ENCODE measurements at places on chromosomes 1 and 21.

DNA sequence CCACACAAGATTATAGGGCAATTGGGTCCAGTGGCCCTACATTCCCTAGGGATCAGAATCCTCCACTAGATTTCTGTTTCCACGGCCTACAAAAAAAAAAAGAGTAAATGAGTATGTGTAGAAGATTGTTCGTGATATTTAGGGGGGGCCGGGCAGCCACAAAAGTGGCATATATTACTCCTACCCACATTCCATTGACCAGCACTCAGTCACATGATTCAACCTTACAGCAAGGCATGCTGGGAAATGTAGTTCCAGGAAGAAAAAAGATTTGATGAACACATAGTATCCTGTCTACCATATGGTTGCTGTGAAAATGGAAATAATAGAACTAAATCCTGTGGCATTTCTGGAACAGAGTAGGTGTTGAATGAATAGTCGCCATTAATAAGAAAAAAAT lies 43.4 kb upstream of the GJB5 start:
- no peak for DNase-seq

DNA sequence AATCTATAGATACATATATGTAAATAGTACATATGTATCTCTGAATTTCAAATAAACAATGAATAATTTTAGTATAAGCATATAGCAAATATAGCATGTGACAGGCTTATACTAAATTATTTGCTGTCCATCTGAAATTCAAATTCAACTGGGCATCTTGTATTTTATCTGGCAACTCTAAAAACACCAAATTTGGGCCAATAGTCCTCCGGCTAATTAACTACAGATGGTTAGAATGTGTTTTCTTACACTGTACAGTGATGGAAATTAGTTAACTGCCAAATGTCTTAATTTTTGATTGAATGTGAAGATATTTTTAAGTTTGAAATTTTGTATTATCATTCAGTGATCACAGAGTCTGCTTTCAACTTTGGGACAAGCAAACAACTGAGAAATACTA lies 30.7 kb downstream of the KCNJ15 start:
- no peak for DNase-seq

GRCh38 chr1:95437781-95438180 lies 203.8 kb downstream of the RWDD3 start:
- DNase-seq: no peak

- no peak for DNase-seq
Observed at GRCh38 chr1:240935920-240936319, 324.0 kb upstream of the GREM2 start.

DNA sequence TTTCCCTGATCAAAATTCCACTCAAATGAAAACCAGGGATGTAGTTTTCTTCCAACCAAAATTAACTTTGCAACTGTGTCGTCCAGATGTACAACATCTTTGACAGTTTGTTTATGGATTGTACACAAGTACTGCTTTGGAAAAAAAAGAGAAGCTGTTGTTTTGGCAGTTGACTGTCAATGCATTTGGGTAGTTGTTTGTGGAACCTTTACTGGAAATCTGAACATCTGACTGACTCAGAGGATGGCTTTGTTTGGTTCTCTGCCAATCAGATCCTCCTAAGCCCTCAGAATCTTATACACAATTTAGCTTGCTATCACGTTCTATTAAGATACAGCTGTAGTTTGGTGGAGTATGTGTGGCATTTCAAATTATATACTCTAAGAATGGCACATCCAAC lies 195.0 kb downstream of the KCNK2 start:
- DNase-seq: no peak

- DNase-seq: no peak
Observed at GRCh38 chr21:35770101-35770945, 290.0 kb downstream of the SETD4 start.

DNA sequence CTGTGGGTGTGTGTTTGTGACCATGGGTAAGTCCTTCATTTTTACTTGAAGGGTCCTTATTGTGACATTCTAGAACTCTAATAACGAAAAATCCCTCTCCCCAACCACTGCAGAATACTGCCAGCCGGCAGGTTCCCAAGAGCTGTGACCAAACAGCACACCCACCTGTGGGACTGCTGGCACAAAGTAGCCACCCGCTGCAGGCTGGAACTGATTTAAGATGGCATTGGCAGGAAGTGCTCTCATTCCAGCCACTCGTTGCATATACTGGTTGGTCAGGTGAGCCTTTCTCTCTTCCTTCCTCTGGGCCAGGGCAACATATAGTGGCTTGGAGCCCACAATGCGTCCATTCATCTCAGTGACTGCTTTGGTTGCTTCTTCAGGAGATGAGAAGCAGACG lies 11.6 kb downstream of the PABPC4 start:
- DNase-seq: no peak

DNA sequence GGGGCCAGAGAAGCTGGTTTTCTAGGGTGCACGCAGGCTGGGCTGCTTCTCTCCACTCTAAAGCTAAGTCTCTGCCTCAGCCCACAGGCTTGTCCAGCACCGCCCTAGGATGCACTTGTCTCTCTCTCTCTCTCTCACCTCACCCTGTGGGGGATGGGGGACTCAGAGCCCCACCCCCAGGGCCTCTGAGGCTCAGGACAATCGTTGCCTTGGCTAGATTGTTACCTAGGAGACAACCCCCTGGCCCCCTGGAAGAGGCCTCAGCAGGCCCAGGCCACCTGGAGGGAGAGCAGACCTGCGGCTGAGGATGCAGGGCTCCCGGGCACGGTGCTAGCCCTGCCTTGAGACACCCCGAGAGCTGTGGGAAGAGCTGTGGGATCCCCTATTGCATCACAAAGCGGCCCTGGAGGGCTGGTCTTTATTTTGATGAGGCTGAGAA lies at the start of gene ACTRT2:
Gene ACTRT2, plus strand, starts transcription at position 235 of the 439 bp plus-strand sequence. CDS start 220 bp downstream, outside the sequence.
- DNase-seq: no peak

GRCh38 chr21:38787461-38788274 lies 18.1 kb upstream of the ETS2 start:
- no peak for DNase-seq

GRCh38 chr1:158159597-158159996 lies 21.1 kb upstream of the CD1D start:
- no peak for DNase-seq

- DNase-seq: no peak
Observed at GRCh38 chr1:180231506-180231921, 1.4 kb downstream of the LHX4 start.

GRCh38 chr1:248613742-248614141 lies 16.2 kb upstream of the OR2T10 start:
- DNase-seq: no peak

GRCh38 chr1:32464191-32464715 lies 619 bp upstream of the ZBTB8B start:
- DNase-seq: no peak

GRCh38 chr1:85607126-85607920 lies 26.8 kb downstream of the CCN1 start:
- no peak for DNase-seq

DNA sequence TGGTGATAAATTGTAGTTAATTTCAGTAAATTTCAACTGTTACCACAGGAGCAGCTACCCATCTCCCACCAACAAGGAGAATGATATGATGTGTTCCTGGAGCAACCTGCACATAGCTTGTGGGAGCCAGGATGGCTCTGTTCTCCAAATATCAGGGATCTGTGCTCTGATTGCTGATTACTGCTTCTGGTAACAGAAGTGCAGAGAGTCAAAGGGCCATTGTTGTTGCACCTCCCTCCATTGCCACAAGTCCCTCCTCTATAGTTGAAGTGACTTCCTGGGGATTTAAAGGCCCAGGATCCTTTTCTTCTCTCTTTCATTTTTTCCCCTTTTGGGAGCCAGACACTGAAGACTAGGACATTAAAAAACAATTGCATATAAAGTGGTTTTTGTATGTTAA lies 51.6 kb upstream of the HPDL start:
- no peak for DNase-seq

- DNase-seq: no peak
Observed at GRCh38 chr1:221688488-221688843, 53.4 kb downstream of the DUSP10 start.

DNA sequence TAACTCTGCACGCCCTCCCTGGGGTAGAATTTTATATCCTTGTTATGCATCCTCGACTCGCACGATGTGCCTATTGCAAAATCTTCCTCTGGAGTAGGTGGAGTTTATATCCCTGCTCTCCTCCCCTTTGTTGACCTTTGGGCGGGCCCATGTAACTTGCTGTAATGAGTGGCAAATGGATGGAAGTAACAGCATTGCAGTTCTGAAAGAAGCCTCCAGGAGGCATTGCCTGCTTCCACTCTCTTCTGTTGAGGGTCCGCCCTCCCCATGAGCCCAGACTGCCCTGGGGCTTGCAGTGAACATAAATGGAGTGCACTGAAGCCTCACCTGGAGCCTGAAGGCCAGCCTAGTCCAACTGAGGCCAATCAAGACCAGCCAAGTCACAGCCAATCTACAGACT lies 62.2 kb upstream of the GRIK3 start:
- DNase-seq: no peak

GRCh38 chr1:16115468-16115983 lies 40.3 kb downstream of the EPHA2 start:
- DNase-seq: no peak

- DNase-seq: no peak
Observed at GRCh38 chr21:31258073-31258472, 86.0 kb downstream of the TIAM1 start.

DNA sequence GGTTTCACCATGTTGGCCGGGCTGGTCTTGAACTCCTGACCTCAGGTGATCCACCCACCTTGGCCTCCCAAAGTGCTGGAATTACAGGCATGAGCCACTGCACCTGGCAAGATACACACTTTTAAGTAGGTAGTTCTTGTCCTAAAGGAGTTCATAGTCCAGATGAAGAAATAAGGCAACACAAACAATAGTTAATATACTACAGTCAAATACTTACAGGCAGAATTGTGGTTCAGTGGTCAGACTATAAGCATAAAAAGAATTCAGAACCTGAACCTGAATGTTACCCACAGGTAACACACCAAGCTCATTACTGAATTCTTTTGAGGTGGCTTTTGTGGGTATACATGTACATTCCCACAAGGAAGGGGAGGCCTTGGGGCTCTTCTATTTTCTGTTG lies 1.8 kb downstream of the SDHB start:
- no peak for DNase-seq

GRCh38 chr1:154170547-154171222 lies 15.8 kb upstream of the NUP210L start:
- no peak for DNase-seq

DNA sequence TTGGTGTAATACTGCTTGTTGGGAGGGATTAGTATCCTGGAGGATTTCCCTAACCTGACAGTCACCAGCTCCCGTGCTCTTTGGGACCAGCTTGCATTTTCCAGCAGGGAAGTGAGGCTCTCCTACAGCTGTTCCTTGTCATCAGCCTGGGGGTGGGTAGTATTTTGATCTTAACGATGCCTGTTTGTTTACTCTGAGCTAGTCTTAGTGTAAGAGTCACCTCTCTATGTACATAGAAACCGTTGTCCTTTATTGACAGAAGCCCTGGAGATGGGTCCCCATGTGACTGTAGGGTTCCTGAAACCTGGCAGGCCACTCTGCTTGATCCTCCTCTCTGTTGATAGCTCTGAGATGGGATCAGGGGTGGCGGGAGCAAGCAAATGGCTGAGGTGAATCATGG lies 58.0 kb downstream of the ACP6 start:
- DNase-seq: no peak

GRCh38 chr1:27306071-27306470 lies 15.9 kb upstream of the TMEM222 start:
- DNase-seq: no peak

DNA sequence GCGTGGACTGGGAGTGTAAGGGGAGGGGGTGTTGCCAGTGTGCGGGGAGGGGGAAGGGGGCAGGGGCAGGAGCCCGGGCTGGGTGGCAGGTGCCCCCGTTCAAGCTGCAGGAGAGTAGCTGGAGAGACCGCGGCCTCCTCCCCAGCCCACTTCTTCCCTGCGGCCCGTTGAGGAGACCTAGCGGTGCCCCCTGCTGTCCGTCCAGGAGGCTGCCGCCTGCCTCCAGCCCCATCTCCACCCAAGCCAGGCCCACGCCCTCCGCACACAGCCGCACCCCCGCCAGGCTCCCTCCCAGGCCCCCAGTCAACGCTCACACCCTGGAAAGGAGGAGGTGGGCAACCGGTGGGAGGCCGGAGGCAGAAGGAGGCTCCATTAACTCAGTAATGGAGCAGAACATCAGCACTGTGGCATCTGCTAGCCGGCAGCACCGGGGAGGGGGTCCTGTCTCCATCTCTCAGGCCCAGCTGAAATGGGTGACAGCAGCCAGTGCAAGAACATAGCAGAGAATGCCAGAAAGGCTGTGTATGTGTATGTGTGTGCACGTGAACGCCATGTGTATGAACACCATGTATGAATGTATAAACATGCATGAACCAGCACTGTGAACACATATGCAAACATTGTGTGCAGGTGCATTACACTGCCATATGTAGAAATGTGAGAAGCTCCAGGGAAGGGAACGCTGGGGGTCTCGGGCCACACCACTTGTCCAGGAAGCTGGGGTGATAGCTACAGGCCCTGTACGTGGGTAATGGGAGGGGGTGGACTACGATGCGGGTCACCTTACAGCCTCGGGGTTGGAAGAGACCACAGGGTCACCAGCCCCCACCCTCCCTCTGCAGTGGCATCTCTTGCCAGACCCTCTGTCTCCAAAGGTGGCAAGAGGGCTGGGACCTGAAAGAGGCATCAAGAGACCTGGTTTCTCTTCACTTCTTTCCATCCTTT lies 84.6 kb downstream of the SYT2 start:
- peak; percentile 19 for DNase-seq

GRCh38 chr1:175470591-175470990 lies 272.8 kb downstream of the TNR start:
- no peak for DNase-seq

GRCh38 chr1:37353871-37354270 lies 120.5 kb upstream of the ZC3H12A start:
- no peak for DNase-seq

GRCh38 chr1:48878191-48878940 lies 101.7 kb upstream of the BEND5 start:
- DNase-seq: no peak

- no peak for DNase-seq
Observed at GRCh38 chr1:39391691-39392679, 99.5 kb upstream of the BMP8A start.

DNA sequence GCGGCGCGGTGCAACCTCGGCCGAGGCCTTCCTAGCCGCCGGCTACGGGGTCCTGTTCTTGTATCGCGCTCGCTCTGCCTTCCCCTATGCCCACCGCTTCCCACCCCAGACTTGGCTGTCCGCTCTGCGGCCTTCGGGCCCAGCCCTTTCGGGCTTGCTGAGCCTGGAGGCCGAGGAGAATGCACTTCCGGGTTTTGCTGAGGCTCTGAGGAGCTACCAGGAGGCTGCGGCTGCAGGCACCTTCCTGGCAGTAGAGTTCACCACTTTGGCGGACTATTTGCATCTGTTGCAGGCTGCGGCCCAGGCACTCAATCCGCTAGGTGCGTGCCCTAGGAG lies 379 bp downstream of the PPCS start:
- peak; percentile 11 for DNase-seq

DNA sequence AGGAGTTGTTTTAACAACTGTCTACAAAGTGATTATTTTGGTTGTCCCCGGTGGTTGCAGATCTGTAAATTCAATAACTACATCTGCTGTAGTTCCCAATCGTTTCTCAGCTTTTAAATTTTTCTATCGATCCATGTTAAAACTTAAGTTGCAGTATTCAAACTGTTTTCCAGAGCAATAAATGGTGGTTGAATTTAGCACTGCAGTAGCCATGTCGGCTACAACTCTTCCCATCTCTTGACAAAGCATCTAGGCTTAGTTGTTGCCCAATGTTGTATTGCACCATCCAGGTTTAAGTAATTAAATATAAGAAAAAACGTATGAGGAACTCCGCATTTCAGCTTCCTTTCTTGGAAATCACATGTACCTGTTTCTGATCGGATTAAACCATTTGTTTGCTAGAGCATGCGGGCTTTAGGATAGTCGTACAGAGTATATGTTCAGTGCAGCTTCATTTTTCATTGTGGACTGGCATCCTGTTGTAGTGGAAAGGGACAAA lies 996 bp downstream of the CNIH4 start:
- DNase-seq: no peak
